ENCODE measurements at places on chromosomes 13 and 19.

- no peak for DNase-seq
These were observed 30.1 kb upstream of the OLFM2 start for GRCh38 chr19:9966448-9966847.

DNA sequence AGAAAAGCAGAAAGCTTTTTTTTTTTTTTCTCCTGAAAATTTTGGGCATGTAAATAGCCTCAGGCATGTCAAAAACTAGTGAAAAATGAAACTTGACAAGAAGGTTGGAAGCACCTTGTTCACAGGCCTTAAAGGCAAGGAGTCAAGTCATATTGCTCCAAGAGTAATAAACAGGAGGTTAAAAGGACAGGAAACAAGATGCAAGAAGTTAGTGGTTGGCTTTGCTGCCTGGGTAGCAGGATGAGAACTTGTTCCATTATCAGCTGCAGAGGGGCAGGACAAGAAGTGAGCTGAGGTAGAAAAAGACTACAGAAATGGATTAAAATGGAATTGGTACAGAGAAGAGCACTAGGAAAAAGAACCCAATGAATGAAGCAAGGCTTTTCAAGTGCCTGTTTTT, 242.6 kb downstream of the DCT start:
- no peak for DNase-seq

DNA sequence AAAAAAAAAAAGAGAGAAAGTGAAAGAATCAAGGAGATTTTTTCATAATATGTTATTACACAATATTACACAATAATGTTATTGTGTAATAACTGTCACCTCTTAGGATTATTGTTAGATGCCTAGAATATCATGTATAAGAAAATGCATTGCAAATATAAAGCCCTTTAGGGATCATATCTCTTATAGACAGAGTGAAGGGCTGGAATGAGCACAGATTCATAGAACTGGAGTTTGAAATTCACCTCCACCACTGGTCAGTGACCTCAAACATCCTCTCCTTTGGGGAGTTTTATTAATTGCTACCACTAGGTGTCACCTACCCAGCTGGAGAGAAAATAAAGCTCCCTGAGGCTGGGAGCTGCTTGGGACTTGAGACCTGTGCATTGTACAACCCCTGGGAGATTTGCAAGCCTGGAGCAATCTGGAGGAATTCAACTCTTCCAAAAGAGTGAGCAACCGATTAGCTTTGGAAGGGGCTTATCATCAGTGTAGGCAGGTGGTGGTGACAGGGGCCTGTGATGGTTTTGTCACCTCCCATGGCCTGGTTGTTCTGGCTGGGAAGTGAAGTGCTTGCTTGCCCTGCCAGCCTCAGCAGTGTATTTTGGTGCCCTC, 30.3 kb upstream of the FRY start:
- peak; percentile 21 for DNase-seq

DNA sequence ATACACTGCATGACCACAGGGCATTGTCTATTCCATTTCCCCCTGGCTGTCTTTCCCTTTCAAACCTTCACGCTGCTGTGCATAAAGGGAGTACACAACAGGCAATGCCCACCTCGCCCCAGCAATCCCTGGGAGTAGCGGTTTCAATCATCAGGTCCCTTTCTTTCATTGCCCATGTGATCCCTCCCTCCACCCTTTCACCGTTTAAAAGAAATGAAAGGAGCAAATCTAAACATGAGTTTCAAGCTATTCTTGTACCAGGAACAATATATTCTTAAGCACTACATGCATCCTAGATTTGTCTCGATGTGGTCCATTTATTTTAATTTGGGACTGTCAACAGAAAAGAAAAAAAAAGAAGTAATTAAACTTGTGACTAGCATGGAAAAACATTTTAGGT, 123.4 kb upstream of the ARGLU1 start:
- no peak for DNase-seq

GRCh38 chr19:18152817-18153555, at the start of gene PIK3R2:
Gene PIK3R2, plus strand, starts transcription at chr19:18153163. Its CDS starts 2,717 bp downstream, at chr19:18155880.
- DNase-seq: peak; percentile 99

DNA sequence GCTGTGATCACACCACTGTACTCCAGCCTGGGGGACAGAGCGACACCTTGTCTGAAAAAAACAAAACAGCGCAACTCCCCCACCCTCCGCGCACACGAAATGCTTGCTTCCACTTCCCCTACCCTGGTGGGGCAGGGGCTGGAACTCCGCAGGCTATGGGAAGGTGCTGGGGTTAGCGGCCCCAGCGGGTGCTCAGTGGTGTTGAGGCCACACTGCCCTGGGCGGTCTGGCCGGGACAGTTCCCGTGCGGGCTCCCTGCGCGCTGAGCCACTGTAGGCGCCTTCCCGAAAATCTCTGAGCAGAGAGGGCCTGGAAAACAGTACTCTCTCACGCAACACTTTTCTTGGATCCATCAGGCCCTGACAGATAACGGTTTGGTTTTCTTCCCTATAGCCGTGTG, 1.1 kb upstream of the WTIP start:
- DNase-seq: no peak

DNA sequence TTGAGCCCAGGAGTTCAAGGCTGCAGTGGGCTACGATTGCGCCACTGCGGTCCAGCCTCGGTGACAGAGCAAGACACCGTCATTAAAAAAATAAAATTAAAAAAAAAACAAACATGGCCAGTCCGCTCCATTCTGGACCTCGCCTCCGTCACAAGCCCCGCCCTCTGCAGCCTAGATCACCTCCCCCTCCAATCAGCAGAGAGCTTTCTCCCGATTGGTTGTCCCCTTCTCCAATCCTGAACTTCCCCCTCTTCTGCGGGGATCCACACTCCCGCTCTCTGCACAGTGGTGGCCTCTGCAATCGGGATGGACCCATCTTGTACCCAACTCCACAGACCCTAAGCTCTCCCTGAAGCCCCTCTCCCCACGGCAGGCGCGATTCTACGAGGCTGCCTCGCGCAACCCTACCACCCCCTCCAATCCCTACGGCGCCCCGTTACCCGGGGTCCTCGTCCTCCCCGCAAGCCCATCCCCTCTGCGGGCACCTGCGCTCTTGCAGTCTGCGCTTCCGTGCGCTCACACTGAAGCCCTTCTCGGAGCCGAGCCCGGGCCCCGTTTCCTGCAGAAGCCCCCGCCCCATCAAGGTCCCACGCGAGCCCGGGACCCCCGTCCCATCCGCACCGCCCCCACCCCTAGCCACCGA, 540 bp downstream of the TMEM160 start:
- peak; percentile 97 for DNase-seq

GRCh38 chr19:33463199-33463598, 58.4 kb downstream of the PEPD start:
- DNase-seq: no peak

GRCh38 chr13:73520566-73521289, 461.9 kb downstream of the KLF5 start:
- no peak for DNase-seq

- DNase-seq: no peak
These were observed 2554.8 kb downstream of the PCDH9 start for GRCh38 chr13:64675255-64675892.

DNA sequence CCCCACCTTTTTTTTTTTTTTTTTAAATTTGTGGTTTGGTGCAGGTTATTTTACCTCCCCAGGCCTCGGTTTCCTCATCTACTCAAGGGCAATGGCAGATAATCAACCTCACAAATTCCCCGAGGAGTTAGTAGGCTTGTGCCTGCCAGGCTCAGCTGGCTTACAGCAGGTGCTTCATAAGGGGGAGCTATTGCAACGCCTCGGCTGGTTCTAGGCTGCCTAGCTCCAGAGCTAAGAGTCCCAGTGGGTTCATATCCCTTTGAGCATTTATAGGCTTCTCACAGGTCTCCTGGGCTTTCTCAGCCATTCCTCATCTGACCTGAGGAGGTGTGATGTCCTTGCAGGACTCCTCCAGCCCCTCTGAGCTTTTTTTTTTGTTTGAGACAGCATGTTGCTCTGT, 10.6 kb downstream of the BCKDHA start:
- no peak for DNase-seq

DNA sequence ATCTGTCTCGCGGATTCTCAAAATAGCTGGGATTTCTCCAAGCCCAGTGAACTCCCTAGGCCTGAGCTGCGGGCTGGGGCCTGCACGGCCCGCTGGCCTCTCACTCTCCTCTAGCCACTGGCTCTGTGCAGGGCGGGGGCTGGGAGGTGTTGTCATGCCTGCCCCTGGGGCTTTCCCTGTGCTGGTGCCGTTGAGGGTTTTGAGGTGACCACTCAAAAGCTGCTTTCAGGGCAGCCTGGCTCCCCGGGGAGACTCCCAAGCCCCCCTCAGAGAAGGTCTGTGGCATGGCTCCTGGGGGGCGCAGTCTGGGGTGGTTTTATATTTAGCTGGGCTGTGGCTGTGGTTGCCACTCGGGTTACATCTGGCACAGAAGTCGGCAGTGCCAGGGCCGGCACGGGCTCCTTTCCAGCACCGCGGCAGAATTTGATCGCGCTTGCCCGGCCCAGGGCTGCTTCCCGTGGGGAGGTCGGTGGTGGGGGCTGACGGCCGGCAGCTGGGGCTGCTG, 10.0 kb downstream of the NDUFB7 start:
- no peak for DNase-seq

Measured in Caki2 (cell line).